ENCODE measurements at places on chromosomes 6 and 20.

DNA sequence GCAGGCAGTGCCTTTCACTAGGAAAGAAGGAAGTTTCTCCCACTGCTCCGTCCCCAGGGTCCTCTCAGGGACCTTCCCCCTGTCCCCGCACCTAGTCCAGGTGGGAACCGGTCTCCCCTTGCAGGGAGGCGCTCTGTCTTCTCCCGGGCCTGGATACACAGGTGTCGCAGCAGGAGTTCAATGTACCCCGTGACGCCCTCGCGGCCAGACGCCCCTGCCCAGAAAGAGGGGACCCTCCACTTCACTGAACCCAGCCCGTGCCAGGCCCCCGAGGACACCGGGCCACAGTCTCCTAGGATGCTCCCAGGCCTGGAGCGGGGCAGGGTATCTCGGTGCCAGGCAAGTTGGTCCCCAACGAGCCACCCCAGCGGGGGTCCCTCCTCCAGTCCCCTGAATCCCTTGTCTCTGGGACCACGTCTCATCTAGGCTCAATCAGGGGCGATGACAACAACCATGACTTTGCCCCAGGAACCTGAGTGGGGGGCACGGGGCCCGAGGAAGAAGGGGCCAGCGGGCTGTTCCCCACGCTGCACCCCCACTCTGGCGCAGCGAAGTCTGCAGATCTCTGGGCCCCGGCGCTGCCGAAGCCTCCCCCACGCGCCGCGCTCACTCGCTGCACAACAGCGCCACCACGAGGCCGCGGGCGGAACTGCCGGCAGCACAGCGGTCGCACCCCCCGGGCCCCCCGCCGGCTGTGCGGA lies 103.0 kb downstream of the EDN3 start:
- peak; percentile 9 for DNase-seq

DNA sequence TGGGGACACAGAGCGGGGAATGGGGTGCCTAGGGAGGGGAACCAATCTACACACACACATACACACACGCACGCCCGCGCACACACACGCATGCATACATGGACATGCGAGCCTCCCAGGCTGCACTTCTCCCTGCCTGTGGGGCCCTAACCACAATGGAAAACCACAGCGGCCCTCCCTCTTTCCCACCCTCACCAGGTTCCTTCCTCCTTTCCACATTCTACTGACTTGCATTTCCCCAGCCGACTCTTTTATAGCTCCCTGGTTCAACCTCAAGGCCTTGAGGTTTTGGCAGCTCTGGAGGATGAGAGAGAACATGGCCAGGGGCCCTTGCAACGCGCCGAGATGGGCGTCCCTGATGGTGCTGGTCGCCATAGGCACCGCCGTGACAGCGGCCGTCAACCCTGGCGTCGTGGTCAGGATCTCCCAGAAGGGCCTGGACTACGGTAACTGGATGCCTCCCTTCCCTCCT lies at the start of gene BPI:
Gene BPI (plus strand): TSS at position 249 of the 472 bp plus-strand sequence. CDS start 68 bp downstream, at position 317.
- DNase-seq = no peak

GRCh38 chr6:54722328-54722727 lies 124.2 kb upstream of the FAM83B start:
- no peak for DNase-seq

DNA sequence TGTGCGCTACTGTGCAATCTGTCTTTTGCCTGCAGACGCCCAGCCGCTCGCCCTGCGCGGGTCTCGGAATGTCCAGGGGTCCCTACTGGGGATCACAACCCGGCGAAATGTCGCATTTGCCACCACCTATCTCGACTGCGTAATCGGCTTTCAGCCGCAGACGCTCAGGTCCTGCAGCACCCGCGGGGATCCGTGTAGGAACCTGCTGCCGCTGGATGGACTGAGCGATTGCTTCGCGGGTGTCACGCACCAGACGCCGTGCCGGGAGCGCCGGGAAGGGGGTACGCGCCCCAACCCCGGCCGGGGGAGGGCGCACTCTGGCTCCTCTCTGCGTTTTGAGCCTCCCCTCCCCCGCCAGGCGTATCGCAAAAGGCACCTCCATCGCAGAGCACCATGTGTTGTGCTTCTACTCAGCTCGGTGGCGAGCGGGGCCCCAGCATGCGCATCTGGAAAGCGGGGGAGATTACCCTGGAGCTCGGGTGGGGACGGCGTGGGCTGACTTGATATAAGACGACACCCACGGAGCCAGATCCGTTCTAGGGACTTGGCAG lies 747 bp upstream of the PTPRA start:
- DNase-seq = peak; percentile 57

- no peak for DNase-seq
Measured at GRCh38 chr6:169042061-169042460, 211.6 kb downstream of the THBS2 start.

- no peak for DNase-seq
Measured at GRCh38 chr6:135813401-135813800, 38.1 kb upstream of the PDE7B start.

- no peak for DNase-seq
Measured at GRCh38 chr20:24560571-24561491, 91.4 kb downstream of the SYNDIG1 start.

DNA sequence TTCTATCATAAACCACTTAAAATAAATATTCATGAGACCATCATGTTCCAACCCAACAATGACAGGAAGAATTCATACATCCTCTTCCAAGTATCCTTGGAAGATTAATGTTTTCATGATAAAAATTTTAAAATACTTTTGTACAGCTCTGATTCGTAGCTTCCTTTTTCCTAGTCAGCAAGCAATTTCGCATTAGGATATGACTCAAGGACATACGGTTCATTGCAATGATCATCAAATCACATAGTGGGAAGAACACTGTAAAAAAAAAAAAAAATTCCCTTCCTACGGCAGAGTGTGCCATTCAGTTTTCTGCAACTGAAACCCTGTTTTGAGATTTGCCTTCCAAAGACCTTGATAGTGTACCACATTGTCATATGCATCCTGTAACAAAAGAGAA lies 35.3 kb upstream of the GFOD1 start:
- DNase-seq = peak; percentile 54

- DNase-seq = peak; percentile 25
Measured at GRCh38 chr6:32982084-32982701, 13.8 kb downstream of the BRD2 start.

- DNase-seq = no peak
Measured at GRCh38 chr6:165751486-165751885, 88.4 kb upstream of the PDE10A start.

GRCh38 chr20:15847196-15847784 lies 726.0 kb downstream of the KIF16B start:
- no peak for DNase-seq

DNA sequence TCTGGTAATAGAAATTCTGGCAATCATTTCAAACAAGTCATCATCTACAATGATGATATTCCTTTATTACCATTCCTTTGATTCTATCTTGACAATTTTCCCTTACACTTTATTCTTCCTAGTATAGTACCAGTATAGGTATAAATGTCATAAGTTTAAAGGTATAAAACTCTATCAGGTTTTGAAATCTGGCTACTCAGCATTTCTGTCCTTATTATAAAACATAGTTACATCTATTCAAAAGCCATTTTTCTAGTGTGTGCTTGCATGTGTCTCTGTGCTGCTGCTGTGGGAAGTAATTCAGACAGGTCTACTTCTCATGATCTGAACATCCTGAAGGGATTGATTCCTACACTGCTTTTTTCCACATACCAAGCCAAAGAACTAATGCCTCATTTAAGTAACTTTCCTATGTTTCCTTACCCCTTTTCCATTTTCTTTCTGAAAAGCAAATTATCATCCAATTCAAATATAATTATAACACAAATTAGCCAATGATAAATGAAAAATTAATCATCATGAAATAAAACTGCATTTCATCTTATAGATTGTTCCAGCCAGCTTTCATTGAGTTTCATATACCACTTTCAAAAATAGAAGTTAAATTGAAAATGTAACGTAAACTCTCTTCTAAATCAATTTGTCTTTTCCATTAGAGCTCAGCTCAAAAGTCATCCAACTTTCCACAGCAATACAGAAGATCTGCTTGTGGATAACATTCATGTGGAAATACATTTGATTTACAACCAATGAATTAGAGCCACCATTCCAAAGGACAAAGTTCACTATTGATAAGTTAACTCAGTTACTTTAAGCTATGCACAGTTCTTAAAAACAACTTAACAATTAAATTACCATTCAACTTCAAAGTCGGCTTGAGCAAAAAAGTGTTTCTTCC lies 35.9 kb downstream of the COL12A1 start:
- DNase-seq = no peak

All from EH (cell line).